ENCODE measurements at places on chromosomes 4 and X. TPM values are rescaled to one million over a fixed set of nuclear protein-coding genes. Genes with fewer than 3 reads are reported as not detected.

UBA1 gene
- total RNA-seq, result 253 TPM

GRCh38 chr4:147244786-147245185 is 236.1 kb upstream of the EDNRA start:
- no peak for DNase-seq

GRCh38 chr4:138510053-138510452 is 267.9 kb upstream of the SLC7A11 start:
- no peak for DNase-seq

GRCh38 chrX:83022020-83022419 is 486.1 kb upstream of the POU3F4 start:
- DNase-seq, result no peak

BST1 gene
- 3.5 TPM for total RNA-seq

DNA sequence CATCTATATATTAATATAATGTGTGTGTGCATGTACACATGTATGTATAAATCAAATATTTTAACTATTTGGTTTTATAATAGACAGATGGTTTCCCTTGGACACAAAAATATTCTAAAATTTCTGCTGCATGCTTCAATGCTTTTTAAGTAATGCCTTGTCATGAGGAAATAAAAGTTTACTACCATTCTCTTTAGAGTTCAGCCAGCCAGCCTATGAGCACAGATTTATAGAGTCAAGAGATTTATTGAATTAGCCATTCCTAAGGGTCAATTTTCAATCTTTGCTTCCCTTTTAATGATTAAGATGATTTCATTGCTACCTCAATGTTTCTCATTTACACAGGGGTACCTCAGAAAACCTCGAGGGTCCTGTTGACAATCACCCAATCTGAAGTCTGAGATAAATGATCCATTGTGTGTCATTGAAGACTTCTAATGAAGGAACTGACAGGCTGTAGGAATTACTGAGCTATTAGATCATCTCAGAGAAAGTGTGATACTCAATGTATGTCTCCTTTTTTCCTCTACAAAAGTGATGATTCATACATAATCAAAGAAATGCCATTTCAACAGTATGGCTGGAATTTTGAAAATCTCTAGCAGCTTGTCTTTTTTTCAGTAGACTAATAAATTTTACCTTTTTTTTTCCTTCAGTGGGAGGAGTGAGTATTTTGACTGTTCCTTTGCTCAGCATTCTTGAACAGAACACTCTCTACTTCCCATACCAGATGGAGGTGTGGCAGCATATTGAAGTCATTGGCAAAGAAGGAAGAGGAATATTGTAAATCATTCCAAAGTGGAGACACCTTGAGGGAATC is 222.6 kb upstream of the PCDH18 start:
- DNase-seq, result no peak

HMGB3 gene
- 22.2 TPM for total RNA-seq

Data from hepatocyte (in vitro differentiated cells).